Fibroblast of skin of abdomen (primary cell): ENCODE measurements at places on chromosomes 1 and 21.

GRCh38 chr1:12467570-12468286 lies 150.3 kb downstream of the DHRS3 start:
- peak; percentile 73 for DNase-seq

DNA sequence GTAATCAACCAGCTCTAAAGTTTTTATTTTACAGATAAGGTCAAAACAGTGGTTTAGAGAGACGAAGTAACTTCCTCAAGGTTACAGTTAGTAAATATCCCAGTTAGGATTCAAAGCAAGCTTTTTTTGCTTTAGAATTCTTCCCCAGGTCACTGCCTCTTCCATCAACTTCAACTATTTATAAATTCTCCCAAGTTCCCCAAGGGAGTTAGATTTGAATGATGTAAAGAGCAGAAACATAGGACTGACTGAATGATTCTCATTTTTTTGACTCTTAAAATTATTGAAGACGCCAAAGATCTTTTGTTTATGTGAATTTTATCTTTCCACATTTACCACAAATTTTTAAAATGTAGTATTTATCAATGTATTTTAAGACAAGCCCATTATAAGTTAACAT lies 4.1 kb downstream of the POGZ start:
- DNase-seq, result peak; percentile 45

DNA sequence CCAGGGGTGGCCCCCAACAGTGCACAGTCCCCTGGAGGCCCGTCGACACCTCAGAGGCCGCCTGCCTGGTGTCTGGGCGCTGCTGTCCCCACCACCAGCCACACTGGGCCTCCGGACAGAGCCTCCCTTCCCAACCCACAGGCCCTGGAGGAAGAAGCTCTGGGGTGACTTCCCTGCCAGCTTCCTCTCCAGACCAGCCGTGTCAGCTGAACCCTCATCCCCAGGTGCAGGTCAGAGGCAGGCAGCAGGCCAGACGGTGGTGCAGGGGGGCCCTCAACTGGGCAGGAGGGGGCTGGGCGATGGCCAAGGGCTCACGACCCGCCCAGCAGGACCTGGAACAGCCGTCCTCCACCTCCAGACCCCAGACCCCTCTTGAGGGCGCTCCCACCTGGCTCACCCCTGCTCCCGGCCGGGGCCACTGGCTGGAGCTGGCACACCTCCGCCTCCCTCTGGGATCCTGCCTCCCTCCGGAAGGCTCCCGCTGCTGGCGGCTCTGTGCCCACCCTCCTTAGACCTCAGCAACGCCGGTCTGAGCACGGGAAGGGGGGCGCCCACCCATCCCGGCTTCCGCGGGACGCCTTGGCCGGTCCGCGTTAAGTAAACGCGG lies 520 bp downstream of the TNFRSF18 start:
- DNase-seq, result no peak

- DNase-seq, result no peak
These were observed 58.3 kb downstream of the TGFBR3 start for GRCh38 chr1:91827459-91828321.

- no peak for DNase-seq
These were observed 14.8 kb downstream of the KCNN3 start for GRCh38 chr1:154855186-154855851.

DNA sequence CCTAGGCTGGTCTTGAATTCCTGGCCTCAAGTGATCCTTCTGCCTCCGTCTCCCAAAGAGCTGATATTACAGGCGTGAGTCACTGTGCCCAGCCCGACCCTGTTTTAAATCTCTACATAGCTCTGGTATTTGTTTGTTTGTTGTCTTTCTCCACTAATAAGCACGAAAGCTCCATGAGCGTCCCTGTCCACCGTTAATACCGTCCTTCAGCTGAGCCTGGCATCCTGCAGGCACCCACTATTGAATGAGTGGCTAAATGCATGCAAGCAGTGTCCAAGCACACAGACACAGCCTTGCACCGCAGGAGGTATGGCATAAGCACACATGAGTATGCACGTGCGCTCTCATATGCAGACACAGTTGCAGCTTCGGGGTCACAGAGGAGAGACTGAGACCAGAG lies 4.5 kb upstream of the COL16A1 start:
- DNase-seq, result no peak

- DNase-seq, result no peak
These were observed 2.2 kb downstream of the SPATA46 start for GRCh38 chr1:162374406-162374805.
